ENCODE measurements at places on chromosomes 11 and 22.

GRCh38 chr11:100221791-100222190 lies 465.3 kb upstream of the ARHGAP42 start:
- no peak for DNase-seq

- no peak for DNase-seq
Observed at GRCh38 chr11:69686856-69687255, 11.7 kb upstream of the LTO1 start.

DNA sequence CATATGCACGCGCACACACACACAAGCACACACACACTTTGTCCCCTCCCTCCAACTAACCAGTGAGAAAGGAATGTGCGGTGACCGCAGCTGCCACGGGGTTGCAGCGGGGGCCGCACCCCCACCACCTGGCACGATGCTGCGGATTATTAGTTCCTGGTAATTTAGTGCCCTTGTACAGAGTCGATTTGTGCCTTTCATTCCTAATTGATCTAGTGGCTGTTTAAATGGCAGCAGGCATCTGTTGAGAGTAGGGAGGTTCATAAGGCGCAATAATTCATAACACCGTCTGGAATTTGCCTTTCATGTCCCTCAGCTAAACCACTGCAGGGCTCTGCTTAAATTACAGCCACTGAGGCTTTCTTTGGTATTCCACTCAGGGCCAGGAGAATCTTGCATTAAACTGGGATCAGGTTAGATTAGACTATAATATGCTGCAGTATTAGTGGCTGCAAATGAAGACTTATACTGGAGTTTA lies 113.7 kb downstream of the FEZ1 start:
- no peak for DNase-seq

DNA sequence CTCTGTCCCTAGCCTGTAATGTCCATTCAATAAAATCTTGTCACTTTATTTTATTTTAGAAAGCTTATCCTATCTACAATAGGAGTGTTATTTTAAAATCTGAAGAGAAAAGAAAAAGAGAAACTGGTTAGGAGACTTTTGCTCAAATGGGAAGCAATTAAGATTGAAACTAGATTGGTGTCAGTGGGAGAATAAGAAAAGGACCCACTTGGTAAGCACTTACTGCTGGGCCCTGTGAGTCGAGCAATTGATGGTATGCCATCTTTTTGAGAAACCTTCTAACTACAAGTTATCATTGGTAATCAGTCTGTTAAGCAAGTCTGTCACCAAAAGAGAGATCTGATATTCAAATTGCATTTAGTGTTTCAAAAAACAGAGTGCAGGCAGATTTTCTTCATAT lies 258.4 kb downstream of the GRM5 start:
- no peak for DNase-seq

DNA sequence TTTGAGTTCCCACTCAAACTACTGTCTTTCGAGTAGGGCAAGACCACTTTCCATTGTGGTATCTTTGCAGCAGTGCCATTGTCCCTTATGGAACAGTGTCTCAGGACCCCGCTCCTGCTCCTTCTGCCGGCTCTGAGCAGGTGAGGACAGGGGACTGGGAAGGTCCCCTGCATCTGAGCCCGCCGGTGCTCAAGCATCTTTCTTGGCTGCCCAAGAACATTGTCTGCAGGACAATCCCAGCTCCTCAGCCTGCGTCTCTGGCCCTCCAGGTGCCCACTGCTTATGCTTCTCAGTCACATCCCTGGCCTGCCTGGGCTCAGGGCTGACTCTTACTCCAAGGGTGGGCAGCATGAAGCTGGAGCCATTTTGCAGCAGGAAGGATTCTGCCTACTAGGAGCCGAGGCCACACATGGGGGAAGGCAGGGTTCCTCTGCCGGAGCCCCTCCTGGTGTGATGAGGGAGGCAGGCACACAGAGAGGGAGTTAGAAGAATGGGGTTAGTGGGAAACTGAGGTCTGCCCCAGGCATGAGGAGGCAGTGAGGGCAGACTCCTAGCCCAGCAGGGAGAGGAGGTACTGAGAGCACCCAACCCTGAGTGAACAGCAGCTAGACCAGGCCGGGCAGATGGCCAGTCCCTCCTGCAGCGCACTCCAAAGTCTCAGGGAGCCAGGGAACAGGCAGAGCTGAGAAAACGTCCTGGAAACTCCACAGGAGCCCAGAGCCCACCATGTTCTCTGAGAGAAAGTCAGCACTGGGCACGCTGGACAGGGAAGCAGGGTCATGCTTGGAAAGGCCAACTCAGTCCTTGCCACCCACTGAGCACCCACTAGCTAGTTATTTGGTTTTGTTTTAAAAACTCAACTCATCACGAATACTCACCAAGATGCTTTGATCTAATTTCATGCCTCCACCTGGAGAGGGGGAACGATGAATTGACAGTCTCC lies 7.5 kb upstream of the PPARA start:
- no peak for DNase-seq

- DNase-seq: no peak
Observed at GRCh38 chr22:43079742-43080141, 9.4 kb downstream of the TTLL1 start.

- DNase-seq: no peak
Observed at GRCh38 chr11:113690619-113691569, 15.2 kb downstream of the TMPRSS5 start.

GRCh38 chr11:62025487-62026105 lies 58.2 kb upstream of the FTH1 start:
- DNase-seq: no peak

DNA sequence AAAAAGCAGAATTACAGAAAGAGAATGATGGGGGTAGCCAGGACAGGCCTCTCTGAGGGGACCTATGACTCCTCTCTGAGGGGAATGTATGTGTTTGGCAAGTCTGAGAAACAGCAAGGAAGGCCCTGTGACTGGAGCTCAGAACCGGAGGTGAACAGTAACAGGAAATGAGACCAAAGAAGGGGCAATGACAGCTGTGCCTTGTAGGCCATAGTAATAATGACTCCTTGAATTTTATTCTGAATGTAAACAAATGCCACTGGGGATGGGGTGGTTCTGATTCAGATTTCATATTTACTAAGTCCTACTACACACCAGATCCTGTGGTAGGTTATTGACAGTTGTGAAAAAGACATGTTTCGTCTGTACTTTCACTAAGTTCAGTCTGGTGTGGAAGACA lies 52.8 kb upstream of the APOA1 start:
- DNase-seq: no peak

DNA sequence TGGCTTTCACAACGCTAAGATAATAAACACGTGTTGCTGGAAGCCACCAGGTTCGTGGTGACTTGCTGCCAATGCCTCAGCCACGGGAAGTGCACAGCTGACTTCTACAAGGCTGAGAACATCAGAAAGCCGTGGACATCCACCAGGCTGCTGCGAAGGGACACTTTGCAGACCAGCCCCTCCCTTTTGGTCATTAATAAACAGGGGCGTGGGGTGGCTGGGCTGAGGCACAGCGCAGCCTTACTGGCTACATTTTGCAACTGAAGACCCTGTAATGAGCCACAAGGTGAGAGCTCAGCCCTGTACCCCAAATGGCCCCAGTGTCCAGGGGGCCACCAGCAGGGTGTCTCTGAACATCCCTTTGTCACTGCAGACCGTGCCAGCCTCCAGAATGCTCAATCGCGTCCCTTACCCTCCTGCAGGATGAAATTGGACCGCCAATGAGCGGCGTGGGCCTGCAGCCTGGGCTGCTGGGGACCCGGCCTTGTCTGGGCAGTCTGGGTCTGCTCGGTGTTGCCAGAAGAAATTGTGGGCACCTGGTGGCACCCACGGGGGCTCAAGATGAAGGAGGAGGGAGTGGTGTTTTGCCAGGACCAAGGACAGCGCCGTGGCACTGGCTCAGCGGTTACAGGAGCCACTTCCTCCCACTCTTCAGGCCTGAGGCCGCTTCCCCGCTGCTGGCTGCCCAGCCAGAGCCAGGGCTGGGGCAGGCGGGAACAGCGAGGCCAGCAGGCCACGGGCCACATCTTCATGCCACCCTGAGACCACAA lies 181.9 kb downstream of the CTTN start:
- no peak for DNase-seq

GRCh38 chr11:79362821-79363220 lies 78.0 kb downstream of the TENM4 start:
- no peak for DNase-seq

- DNase-seq: no peak
Observed at GRCh38 chr11:111788051-111788450, 21.9 kb upstream of the PPP2R1B start.

DNA sequence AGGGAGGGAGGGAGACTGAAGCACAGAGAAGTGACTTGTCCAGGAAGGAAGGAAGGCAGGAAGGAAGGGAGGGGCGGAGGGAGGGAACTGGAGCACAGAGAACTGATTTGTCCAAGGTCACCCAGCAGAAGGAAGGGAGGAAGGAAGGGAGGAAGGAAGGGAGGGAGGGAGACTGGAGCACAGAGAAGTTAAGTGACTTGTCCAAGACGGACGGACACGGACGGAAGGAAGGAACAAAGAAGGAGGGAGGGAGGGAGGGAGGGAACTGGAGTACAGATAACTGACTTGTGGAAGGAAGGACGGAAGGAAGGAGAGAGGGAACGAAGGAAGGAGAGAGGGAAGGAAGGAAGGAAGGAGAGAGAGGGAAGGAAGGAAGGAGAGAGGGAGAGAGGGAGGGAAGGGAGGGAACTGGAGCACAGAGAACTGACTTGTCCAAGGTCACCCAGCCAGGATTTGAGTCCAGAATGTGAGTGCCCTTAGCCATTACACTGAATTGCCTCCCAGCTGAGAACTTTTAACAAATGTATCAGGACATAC lies 1.5 kb downstream of the SLC35F2 start:
- DNase-seq: no peak

DNA sequence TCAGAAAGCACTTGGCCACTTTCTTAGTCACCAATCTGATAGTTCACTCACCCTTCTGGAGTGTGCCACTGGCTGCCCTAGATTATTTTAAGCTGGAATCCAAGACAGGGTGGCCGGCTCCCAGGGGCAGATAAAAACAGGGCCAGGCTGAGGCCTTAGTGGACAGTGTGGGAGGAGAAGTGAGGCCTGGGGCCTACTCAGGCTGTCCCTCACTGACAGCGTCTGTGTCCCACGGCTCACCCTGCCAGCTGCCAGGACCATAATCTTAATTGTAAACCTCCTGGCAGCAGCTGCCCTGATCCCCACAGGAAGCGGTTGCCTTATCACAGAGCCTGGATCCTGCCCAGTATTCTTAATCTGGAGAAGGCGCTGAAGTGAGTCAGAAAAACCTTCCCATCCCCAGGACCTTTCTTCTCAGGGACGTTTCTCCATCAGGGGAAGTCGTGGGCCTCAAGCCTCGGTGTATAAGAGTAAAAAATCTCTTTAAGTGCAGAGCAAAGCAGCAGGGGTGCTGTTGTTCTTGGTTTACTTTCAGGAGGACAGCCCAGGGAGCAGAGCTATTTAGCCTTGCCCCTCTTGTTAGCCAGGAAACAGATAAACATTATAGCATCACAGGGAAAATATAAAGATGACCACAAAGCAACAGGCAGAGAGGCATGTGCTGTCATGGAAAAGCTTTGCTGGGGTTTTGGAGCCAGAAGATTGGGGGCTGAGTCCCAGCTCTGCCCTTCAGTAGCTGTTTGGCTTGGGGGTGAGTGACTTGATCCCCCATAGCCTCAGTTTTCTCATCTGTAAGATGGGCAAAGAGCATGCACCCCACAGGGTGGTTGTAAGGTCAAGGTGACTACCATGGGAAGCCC lies 39.6 kb downstream of the TSPAN18 start:
- no peak for DNase-seq

GRCh38 chr22:43884600-43885318 lies 7.1 kb downstream of the PNPLA5 start:
- DNase-seq: peak; percentile 10

- no peak for DNase-seq
Observed at GRCh38 chr11:720642-721246, 14.7 kb downstream of the EPS8L2 start.

DNA sequence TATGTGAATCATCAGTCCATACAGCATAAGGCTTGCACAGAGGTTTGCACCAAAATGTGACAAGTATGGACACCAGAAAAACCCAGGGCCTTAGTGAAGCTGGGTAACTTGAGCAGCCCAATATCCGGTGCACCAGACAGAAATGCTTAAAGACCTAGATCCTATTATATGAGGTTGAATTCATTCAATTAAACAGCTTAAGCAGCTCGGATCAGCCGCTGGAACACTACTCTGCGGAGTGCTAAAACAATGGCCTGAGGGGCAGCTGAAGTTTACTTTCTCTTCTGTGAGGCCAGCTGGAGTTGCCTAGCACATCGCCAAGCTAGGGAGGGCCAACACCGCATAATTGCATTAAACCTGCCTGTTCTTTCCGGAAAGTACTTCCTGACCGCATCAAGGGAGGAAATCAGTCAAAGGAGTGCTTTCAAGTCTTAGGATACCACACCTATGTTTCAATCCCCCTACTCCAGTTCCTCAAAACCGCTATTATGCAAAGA lies 17.0 kb upstream of the FAM181B start:
- DNase-seq: no peak

DNA sequence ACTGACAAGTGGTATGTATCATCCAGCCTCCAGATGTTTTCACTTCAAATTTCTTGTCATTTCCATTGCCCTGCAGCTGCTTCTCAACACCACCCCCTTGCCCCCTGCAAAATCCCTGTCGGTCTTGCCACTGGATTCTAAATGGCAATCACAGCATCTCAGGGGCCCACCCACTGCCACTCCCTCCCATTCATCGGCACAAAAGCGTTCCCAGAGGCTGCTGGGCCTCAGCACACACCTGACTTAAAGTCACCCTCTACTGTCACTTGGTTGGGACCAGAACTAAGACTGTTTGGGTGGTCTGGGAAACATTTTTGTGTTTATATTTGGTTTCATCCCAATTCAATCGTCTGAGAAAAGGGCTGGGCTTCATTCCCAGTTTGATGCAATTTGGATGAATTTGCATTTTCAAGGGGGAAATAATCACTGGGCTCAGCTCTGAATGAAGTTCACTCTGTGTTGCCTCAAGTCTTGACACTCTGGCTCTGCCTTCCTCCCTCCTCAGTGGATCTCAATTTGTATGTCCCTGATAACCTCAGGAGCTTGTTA lies 27.1 kb downstream of the SYT13 start:
- no peak for DNase-seq

DNA sequence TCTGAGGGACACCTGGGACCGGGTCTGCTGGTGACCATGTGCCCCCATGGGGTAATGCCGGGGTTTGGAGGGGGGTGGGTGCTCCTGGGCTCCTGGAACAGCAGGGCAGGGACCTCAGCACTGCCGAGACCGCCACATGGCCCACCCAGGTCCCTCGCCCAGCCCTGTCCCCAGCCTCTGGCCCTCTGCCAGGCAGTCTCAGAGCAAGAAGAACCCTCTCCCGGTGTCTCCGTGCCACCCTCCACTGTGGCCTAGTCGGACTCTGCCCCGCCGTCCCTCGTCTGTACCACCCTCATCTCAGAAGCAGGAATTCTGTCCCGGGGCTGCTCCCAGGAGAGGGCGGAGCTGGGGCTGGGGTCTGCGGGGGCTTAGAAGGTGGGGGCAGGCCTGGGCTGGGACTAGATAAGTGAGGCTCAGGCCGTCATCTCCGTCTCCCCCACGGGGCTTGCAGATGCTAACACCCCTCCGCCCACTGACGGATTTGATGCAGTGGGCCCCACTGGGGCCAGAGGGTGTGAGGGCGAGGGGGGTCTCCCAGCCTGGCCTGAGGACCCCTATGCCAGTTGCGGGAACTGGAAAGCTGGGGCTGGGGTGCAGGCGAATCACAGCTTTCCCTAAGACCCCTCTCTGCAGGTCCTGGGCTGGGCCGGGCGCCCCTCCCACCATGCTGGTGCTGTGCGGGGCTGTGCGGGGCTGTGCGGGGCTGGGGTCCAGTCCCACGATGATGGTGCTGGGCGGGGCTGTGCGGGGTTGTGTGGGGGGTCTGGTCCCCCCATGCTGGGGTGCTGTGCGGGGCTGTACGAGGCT lies 1.1 kb downstream of the MUC5AC start:
- no peak for DNase-seq
